ENCODE measurements at places on chromosomes 13 and 19.

GRCh38 chr13:44872751-44873150 lies 116.5 kb downstream of the NUFIP1 start:
- no peak for DNase-seq

GRCh38 chr13:36352350-36352749 lies 6.2 kb upstream of the SPART start:
- no peak for DNase-seq

GRCh38 chr13:75489502-75490263 lies 7.7 kb upstream of the TBC1D4 start:
- no peak for DNase-seq

DNA sequence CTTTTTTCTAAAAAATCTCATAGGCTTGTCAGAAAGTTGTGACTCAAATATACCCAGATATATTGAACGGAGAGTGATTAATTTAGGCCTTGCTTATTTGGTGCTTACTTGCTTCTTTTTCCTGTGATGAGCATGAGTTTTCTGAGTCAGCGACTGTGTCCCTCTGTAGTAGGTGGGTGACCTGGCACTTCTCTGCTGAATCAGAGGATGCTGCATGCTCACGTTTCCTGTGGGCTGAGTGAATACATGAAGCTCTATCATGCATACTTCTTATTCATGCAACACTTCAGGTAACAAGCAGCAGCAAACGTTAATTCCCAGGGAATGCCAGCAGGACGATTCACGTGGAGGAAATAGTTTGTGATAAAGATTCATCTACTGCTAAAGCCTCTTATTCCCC lies 245.0 kb downstream of the KLF5 start:
- DNase-seq = no peak

GRCh38 chr19:54137699-54138488 lies at the start of gene CNOT3:
Gene CNOT3, plus strand, starts transcription at chr19:54137762. Its CDS starts 5,217 bp downstream, at chr19:54142979.
- no peak for DNase-seq

DNA sequence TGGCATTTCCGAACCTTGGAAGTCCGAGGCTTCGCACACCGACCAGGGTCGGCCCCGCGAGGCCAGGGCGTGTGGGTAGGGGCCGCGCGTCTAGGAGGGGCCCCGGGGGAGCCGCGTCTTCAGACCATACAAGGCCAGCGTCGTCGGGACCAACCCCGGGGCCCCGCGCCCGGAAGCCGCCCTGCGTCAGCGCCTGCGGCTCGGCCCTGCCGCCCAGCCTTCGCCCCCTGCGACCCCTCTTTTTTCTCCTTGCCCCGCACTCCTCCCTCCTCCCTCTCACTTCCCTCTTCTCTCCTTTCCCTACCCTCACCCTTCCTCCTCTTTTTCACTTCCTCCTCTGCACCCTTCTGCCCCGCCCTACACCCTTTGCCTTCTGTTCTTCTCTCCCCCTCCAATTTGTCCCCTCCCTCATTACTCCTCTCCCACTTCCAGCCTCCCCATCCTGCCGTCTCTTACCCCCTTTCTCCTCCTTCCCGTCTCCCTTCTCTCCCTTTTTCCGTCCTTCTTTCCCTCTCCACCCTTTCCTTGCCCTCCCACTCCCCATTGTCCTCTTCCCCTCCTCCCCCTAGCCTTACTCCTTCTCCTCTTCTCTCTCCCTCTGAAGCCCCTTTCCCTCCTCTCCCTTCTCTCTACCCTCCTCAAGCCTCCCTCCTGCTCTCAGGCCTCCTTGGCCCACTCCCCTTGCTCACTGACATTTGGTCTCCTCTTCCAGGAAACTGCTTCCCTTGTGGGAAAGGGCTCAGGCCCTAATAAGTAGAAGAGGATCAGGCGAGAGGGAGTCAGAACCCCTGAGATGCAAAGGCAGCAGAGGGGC lies 2.2 kb upstream of the PLEKHG2 start:
- DNase-seq = peak; percentile 60

- DNase-seq = no peak
These were observed 39.5 kb downstream of the ZSWIM9 start for GRCh38 chr19:48210005-48210404.

GRCh38 chr19:18112989-18113478 lies 15.5 kb downstream of the MAST3 start:
- DNase-seq = no peak

DNA sequence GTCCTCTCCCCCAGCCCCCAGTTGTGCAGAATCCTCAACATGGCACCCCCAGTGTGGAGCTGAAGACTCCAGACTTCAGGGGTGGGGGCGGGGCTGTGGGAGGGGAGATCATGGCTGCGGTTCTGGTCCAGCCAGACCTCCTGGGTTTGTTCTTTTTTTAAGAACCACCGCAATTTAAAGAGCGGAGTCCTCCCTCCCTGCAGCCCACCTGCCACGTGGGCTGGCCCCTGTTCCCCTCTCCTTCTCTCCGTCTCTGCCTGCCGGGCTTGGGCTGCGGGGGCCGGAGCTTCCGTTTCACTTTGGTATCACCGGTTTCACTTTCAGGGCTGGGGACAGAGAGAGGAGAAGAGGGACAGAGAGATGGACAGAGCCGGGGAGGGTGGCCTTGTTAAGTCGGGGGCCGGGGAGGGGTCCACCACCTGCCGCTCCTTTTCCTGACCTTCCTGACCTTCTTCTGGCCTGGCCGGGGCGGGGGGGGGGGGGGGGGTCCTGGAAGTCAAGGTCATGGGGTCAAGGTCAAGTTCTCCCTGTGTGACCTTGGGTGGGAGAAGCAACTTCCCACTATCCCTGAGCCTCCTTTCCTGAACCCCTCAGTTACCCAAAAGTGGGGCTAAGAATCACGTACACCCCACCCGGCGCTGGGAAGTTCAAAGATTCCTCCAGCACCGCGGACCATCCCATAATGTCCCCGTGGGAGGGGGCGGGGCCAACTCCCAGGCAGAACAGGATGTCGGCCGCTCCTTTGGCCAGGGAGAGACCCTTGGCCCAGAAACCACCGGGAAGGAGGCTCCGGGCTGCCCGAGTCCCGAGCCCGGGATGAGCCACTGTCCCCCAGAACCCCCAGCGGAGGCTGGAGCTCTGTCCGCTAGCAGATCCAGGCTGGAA lies 11.3 kb upstream of the ZBTB7A start:
- DNase-seq = peak; percentile 75
